Stimulated activated CD8-positive, alpha-beta memory T cell treated with anti-CD3 and anti-CD28 coated beads, Interleukin-7, amount 100 ng/mL, for 4 hours (primary cell): ENCODE measurements at places on chromosomes 1 and 21.
A peak's percentile ranks its signal among the peaks of the same experiment; 100 is the strongest.

DNA sequence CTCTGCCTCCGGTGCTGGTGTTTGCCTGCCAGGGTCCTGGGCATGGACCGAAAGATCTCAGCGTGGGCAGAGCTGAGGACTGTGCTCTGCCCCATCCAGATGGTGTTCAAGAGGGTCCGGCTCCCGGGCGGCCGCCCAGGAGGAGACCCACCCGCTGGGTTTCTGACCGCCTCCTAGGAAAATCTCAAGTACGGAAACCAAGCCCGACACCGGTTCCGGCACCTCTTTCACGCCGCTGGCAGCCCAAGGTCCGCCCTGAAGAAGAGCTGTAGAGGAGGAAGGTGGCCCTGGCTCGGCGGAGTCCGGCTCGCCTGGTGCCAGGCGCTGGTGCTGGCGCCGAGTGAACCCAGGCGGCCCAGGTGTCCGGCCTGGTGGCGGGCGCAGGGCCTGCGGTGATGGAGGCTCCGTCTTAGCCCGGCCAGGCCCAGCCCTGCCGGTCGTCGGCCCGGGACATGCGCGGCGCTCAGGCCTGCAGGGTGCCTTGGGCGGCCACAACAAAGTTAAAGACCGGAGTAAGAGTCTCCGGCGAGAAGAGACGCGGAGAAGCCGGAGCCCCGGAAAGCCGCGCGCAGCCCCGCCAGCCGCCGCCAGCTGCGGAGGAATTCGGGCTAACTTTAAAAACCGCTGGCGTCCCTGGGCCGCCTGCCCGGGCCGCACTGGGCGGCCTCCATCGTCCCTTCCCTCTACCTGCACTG lies 1.5 kb downstream of the GRIK3 start:
- no peak for DNase-seq

DNA sequence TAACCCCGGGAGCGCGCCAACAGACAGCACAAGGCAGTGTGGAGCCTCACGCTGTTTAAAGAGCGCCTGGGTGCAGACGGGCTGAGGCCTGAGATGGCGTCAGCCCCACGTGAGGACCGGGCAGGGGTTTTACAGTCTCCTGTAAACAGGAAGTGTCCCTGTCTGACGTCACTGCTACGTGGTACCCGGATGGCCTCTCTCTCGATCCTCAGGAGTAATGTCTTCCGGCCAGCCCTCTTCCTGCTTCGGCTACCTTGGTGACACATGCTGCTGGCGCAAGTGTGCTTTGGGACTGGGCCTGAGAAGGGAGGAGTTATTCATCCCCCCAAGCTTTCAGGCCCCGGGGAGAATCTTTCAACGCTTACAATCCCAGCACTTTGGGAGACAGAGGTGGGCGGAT lies 41.2 kb downstream of the CNST start:
- DNase-seq, result no peak

DNA sequence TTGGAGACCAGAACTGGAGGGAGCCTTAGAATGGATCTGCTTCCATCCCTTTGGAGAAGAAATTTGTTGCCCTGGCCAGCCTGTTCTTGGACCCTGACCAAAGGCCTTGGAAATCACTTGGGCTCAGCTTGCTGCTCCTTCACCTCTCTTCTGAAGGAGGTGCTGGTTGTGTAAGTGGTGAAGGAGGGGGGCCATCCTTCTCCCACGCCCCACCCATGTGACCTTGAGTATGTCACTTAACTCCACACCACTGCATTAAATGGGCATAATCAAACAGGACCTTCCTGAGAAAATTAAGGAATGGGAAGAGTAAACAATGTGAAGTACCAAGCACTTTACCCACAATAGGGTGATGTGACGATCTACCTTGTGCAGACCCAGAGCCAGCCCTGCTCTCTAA lies 68.3 kb upstream of the GJB5 start:
- DNase-seq, result no peak

DNA sequence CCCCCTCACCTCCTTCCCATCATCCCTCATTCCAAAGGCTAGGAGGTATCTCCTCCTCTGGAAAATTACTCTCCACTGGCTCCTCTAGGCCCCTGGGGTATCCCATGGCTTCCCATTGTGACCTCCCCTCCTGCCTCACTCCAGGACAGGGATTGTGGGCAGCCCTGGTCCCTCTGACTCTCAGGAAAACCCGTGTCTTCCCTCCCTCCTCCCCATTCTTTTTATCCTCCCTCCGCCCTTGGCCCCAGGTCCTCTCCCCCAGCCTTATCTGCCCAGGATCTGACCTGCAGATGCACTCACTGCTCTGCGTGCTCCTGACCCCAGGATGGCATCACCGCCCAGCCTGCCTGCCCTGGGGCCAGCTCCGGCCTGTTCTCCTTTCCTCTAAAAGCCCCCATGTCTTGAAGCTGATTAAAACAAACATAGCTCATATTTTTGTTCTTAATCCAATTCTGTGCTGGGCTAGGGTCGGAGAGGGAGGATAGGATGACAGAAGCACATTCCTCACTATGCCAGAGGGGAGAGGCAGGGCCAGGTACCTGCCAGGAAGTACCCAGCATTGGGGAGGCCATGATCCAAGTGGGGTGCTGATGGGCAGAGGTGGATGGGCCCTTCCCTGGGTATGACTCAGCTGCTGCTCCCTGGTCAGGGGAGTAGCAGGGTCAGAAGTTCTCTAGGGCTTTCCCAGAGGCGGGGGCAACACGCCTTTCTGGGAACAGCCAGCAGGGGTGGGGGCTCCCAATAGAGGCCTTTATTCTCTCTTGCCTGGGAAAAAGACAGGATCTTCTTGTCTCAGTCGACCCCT lies 13.8 kb upstream of the UBL4B start:
- DNase-seq, result no peak

DNA sequence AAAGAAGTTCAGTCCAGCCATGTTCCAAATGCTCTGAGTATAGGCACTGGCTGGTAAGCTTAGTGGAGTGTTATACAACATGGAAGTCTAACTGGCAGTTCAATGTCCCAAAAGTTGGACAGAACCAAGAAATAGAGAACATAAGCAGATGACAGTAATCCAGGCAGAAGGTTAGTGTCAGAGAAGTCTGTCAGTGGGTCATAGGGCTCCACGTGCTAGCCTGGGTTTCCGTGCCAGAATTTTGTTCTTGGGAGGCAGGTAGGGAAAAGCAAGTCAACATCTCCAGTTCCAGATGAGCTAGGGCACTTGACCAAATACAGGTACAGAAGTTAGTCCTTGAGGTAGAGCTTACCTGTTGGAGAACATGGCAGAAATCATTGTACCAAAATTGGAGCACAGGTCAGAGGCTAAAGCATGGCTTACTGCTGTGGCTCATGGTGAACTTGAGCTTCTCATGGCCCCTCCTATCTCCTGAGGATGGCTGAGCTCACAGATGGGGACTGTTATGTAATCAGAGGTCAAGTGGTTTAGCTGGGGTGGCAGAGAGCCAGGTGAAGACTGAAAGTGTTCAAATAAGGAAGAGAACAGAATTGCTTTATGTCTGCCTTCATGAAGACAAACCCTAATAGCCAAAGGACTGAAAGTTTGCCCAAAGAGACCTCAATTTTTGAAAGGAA lies 170.8 kb downstream of the NFIA start:
- DNase-seq, result no peak

DNA sequence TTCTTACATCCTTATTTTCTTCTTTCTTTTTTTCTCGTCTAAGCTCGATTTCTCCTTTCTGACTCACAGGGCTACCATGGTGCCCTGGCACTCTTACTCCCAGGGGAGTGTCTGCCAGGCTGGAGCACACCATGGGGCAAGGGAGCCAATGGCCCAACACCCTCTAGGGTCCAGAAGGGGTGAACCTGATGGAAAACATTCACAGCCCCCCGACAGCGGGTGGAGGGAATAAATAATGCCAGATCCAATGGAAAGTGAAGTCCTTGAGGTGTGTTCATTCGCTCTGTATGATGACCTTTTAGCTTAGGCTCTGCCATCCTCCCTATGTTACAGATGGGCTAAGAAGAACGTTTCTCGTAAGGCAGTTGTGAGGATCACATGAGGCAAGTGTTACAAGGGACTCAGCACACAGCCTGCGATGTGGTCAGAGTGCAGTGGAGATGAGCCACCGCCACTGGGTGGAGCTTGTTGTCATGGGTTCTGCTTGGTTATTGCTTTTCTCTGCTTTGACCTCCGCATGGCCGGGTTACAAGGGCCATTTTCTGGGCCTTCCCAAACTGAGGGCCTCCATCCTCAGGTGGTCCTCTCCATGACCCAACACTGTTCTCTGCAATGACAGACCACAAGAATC lies 3.5 kb upstream of the FCMR start:
- DNase-seq, result peak; percentile 59

GRCh38 chr1:162113419-162113818 lies 43.9 kb downstream of the NOS1AP start:
- no peak for DNase-seq

GRCh38 chr1:41799723-41800122 lies 119.0 kb downstream of the HIVEP3 start:
- no peak for DNase-seq

DNA sequence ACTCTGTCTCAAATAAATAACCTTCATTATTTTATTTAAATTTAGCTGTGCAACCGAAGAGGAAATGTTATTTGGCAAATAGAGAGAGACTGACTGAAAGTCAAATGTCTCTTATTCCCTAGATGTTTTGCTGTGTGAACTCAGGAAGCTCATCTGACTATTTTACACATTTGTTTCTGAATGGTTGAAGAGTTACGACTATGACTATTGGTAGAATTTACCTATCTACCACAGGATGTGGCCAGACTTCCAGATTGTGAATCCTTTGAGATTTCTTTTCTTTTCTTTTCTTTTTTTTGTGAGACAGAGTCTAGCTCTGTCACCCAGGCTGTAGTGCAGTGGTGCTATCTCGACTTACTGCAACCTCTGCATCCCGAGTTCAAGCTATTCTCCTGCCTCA lies 5.3 kb upstream of the SDE2 start:
- no peak for DNase-seq

DNA sequence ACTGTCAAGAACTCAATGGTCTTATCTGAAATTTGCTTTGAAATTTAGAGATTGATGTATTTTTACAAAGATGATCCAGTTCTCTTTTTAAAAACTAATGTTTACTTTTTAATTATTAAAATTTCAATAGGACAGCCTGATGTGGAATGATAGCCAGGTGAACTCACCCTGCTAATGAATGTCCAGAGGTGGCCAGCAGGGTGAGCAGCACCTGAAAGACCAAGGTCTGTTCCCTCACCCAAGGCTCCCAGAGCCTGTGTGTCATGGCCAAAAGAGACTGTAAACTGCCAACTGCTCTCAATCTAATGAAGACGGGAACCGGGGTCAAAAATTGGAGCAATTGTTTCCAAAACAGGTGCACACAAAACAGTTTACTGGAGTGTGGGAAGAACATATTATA lies 340.4 kb downstream of the DISC1 start:
- DNase-seq, result no peak

DNA sequence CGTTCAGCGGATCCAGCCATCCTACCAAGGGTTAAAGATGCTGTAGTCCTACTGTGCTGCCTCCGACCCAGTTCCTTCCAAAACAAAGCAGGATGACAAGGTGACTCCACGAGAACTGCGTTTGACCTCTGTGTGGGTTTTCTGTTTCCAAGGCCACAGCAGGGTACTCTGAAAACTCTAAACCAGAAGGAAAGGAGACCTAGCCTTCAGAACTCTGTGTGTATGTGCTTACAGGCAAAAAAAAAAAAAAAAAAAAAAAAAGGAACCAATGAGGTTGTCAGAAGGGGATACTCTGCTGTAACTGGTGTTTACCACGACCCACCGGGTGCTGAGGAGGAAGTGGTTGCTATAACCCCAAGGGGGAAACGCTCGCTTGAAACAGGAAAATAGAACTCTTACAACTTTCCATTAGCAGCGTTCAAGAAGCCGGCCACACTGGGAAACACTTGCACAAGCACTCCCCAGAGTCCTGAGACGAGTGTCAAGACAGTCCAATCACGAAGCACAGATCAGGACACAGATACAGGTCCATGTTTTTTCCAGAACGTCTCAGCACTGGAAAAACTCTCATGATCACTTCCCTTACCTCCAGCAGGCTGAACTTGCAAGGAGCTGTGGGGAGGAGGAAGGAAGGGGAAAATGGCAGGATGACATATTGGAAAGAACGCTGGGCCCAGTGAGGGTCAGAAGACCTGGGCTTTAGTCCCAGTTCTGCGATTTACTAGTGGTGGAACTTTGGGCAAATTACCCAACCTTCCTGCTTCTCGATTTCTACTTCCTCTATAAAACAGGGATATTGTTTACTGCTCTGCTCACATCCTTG lies 64.0 kb downstream of the ITPKB start:
- peak; percentile 68 for DNase-seq

DNA sequence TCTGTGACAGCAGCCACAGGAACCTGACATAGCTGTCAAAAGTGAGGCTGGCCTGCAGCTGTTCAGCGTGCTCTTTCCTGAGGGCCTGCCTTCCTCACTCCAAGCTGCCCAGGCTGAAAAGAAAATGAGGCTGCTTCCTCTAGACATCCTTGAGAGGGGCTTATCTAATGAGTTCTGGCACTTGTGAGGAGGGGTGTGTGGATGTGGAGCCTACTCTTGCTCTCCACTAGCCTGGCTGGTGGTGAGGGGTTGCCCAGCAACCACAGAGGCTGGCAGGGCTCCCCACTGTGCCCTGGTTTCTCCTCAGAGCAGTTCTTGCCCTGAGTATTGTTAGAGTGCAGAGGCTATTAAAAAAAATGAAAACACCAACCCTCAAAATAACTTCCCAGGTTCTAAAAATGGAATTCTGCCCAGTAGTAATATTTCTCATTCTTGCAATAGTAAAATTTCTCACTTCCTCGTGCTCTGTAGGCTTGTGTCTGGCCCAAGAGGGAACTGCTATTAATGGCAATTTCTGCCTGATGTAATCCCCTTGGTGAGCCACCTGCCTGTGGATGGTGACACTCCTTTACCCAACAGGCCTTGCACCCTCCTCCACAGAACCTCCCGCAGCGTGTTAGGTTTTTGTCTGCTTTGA lies 52.6 kb upstream of the EPS8L3 start:
- DNase-seq, result no peak

GRCh38 chr1:177794376-177794991 lies 175.4 kb downstream of the SEC16B start:
- no peak for DNase-seq

- no peak for DNase-seq
Measured at GRCh38 chr1:65918564-65918963, 125.9 kb downstream of the PDE4B start.

- DNase-seq, result no peak
Measured at GRCh38 chr1:1567891-1568291, 6.8 kb downstream of the SSU72 start.
